SK-N-SH (cell line): ENCODE measurements at places on chromosomes 4 and X.

- no peak for DNase-seq
These were observed 15.8 kb downstream of the RPL39 start for GRCh38 chrX:119775517-119776238.

- DNase-seq = no peak
These were observed 439.0 kb downstream of the GPM6A start for GRCh38 chr4:175373031-175373430.

- no peak for DNase-seq
These were observed 35.4 kb upstream of the CRMP1 start for GRCh38 chr4:5928274-5928673.

DNA sequence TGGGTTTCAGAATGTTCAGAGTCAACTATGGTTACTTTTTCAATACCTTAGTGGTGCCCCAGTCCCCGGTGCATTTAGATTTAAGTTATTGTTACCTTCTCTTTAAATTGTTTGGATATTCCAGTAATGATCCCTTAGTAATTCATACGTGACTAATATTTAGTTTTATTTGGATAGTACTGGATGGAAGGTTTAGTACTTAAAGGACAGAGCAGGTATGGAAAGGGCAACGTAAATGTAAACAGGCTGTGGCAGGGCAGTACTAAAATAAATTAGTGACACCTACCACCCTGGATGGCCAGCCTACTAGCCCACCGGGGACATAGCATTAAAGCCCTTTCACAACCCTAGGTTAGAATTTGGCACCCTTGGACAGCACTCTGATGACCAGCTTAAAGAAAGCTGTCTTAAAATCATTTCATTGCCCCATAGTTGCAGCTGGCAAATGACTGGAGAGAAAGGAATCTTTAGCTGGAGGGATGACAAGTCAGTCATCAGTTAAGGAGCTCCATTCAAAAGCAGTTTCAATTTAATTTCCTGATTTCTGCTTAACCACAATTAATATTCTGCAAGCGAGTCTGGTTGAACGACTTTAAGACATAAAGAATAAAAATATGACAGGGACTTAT is 16.4 kb downstream of the PLP1 start:
- DNase-seq = no peak

GRCh38 chrX:9758021-9758638 is 7.5 kb downstream of the GPR143 start:
- no peak for DNase-seq

- no peak for DNase-seq
These were observed 118.7 kb downstream of the KLHL8 start for GRCh38 chr4:87101543-87102199.

DNA sequence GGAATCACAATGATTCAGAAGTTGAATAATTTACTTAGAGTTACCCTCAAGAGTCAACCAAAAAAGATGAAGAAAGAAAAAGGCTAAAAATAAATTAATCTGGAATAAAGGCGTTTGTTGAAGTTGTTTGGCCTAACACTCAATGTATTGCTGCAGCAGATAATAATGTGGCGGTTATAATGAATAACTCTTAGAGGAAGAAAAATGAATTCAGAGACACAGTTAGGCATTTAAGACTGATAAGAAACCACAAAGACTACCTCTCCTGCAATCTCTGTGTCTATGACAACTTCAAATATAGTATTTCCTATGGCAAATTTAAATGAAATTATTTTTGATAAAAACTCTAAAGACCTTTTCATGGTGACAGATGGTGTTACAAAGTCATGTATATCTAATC is 1369.1 kb upstream of the AGA start:
- no peak for DNase-seq

DNA sequence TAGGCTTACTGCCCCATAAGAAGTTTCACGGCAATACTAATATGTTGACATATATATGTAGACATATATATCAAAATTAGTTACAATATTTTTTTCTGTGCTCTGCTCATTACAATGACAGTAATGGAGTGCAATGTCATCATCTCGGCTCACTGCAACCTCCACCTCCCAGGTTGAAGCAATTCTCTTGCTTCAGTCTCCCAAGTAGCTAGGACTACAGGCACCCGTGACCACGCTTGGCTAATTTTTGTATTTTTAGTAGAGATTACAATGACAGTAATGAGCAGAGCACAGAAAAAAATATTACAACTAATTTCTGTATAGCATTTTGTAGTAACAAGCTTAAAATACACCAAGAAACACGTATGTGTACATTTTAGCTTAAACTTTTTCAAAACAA is 7.6 kb downstream of the EIF4E start:
- DNase-seq = no peak

DNA sequence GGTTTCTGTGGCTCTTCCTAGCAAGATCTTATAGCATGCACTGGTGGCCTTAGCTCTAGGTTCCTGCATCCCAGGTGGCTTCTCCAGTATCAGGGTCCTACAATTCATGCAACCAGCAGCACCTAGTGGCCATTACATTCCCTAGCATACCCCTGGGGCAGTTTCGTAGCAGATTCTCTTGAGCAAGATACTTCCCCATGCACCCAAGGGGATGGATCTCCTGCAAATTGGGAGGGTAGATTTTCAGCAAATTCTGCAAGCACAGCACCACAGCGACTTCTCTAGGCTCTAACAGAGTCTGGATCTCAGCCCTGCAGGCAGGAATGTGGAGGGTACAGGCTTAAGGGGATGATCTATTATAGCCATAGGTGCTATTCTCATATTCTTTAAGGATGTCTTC is 13.1 kb upstream of the SLC9B1 start:
- DNase-seq = peak; percentile 10

DNA sequence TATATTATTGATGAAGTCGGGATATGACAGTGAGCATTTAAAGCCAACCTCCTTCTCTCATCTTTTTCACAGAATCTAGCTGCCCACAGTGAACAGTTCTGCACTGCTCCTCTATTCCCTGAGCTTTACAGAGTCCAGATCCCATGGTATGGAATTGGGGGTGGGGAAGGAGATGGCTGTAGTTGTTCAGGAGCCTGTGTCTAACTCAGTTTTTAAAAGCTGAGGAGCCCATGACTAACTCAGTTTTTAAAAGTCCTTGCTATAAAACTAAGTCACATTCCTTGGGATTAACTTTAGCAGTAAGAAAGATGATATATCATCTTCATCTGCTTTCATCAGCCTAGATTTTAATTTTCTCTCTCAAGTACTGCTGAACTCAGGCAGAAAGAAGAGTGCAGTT is 96.4 kb upstream of the STIM2 start:
- no peak for DNase-seq

DNA sequence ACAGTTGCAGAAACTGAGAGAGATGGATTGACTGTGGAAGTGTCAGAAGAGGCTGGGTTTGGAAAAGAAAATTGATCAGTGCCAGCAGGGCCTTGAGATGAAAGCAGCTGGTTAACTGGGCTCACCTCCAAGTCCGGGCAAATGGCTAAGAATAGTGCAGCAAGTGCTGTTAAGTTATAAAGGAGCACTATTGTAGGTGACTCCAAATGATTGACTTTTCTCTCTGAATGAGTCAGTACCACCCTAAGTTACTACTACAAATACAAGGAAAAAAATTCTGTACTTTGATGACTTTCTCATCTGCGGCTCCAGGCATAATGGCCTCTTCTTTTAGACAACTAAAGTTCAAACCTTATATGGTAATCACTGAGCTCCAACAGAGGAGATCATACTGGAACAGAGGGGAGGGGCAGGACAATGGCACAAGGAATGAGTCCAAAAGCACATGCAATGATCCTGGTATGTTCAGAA is 733.4 kb upstream of the INTU start:
- DNase-seq = no peak

GRCh38 chr4:85953651-85954018 is 406.2 kb downstream of the MAPK10 start:
- DNase-seq = no peak

DNA sequence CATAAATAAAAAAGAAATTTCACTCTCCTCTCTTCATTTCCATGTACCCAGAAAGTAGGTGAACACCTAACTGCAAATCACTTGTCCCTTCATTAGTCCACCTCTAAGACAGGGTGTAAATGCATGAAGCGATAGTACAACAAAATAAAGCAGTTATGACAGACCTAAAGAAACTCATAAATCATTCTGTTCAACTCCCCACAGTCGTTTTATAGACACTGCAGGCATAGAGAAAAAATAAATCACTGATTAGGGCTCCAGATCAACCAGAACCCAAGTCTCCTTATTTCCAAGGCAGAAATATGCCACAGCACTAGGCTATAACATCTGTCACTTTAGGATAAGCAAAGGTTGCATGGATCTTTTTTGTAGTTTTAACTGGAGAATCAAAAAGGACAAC is 3.0 kb downstream of the RASGEF1B start:
- DNase-seq = no peak

GRCh38 chr4:3269991-3270611 is 21.1 kb downstream of the MSANTD1 start:
- peak; percentile 23 for DNase-seq

DNA sequence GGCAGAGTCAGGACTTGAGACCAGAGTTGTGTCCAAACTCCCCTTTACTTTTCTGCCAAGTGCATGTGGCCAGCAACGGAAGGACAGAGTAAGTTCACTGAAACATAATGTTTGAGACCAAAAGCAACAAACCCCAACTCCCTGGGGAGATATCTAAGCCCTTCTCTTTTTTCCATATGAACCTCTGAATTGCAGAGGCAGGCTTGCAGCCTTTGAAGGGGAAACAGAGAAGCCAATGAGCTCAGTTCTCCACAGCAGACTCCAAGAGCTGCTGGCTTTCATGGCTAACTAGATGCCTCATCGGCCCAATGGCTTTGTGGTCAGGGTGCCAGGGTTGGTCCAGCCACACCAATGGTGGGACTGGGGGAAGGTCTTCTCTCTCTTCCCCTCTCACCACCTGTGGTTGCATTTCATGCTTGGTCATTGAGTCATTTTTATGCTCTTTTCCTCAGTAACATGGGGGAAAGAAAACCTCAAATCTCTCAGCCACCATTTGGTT is 34.0 kb downstream of the STARD8 start:
- no peak for DNase-seq

DNA sequence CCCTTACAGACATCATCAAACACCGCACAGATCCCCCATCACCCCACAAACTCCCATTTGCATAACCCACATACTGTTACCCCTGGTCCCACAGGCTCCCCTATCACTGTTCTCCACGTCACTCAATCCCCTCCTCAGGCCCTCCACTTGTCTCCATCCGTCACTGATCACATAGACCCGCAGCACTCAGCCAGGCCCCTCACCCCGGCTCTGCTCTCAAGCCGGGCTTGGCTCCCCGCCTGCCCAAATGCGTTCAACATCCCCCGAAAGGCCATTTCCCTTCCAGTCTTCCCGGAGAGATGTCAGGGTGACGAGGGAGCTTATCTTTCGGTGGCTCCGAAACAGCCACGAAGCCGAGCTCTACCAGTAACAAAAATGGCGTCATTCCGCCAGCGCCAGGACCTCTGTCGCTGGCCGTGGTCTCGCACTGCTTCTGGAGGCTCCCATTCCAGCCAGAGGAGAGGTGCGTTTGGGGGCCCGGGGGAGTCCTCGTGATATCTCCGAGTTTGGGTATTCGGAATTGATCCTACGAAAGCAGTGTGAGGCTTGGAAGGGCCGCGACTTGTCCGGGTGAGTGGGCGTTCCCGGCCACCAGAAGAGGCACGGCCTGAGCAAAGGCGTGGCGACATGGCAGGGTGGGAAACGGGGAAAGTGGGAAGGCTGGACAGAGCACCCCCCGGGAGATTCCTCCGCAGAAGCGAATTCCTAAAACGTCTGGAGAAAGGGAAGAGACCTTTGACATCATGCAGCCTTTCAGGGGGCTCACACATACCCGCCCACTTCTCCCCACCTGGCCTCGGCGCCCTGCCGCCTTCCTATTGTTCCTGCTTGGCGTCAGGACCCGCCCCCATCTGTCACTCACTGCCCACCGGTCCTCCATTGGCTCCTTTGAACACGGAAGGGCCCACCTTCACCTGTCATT is at the start of gene ZNF630:
TSS of gene ZNF630 (minus strand) at position 577 of the 922 bp plus-strand sequence. CDS start 4,754 bp downstream, outside the sequence.
- peak; percentile 75 for DNase-seq

DNA sequence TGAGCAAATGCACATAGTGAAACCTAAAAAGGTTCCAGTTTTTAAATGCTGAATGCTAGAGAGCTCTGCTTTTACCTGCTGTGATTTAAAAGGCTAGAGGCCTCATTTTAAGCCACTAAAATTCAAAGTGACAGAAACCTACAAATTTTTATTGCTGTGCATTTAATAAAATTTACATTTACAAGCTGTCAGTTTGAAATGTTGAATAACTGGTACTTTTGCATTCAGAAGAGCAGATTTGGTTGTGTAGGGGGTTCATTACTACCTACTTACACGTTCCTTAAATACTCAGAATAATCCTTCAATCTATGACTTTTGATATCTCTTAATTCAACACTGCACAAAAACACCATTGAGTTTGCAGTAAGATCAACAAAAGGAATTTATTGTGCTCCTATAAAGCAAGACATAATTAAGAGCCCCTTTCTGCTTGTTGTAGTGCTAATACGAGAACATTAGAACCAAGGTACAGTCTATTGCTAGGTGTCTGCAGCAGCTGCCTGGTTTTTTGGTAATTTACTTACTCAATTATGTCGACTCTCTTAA is 27.9 kb downstream of the NKX3-2 start:
- no peak for DNase-seq

DNA sequence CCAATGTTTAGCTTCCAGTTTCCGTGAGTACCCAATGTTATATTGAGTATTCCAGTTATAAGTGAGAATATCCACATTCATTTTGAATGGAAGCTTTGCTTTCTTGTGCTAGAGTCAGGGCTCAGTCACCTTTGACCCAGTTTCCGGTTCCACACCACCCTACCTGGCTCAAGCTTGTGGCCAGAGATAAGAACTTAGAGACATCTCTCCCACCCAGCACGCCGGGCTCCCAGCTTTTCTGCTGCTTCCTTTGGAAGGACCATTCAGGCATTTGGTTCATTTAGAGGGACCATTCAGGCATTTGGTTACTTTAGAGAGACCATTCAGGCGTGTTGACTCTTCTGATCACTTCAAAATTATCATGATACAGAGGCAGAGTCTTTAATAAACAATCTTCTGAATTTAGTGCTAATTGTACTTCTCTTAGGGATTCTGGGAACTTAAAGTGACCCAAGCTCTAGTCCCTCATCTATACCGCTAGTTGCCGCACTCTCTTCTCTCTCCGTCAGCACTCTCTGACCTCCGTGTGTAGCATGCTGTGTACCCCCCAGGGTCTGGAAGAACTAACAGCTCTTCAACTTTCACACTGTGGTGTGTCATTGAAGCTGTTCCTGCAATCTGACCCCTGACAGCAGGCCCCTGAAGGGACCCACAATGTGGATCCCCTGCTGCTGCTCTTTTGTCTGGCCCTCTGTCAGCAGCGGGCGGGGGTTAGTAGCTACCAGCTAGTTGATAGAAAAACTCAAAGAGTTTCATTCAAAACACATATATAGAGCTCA is 943.1 kb downstream of the ARAP2 start:
- DNase-seq = no peak
